ENCODE measurements at places on chromosomes 1 and 21. TPM values are rescaled to one million over a fixed set of nuclear protein-coding genes. Genes with fewer than 3 reads are reported as not detected.
A peak's percentile ranks its signal among the peaks of the same experiment; 100 is the strongest.

DNA sequence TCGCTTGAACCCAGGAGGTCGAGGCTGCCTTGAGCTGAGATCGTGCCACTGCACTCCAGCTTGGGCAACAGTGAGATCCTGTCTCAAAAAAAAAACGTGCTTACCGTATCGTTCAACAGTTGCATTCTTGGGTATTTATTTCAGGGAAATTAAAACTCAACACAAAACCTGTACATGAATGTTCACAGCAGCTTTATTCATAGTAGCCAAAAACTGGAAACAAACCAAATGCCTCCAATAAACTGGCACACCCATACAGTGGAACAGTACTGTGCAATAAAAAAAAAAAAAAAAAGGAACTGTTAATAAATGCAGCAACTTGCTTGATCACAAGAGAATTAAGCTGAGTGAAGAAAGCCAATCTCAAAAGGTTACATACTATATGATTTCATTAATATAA is 6.7 kb downstream of the KHDRBS1 start:
- H3K4me1 ChIP-seq: peaks cover 12% of the 10 kb centered on the region
- no peak overlapping the region for H3K4me3 ChIP-seq
- no peaks in the 10 kb centered on the region for H3K27me3 ChIP-seq
- H3K36me3 ChIP-seq: peaks cover 11% of the 10 kb centered on the region
- DNase-seq: no peak

- H3K4me1 ChIP-seq: no peaks in the 10 kb centered on the region
- no peak overlapping the region for H3K4me3 ChIP-seq
- no peak overlapping the region for H3K27ac ChIP-seq
- H3K36me3 ChIP-seq: no peaks in the 10 kb centered on the region
- no peak for DNase-seq
- no peaks in the 10 kb centered on the region for H3K27me3 ChIP-seq
These were observed 798.9 kb downstream of the BRINP3 start for GRCh38 chr1:189678779-189679178.

GRCh38 chr1:12345350-12346217 is 115.8 kb downstream of the VPS13D start:
- no peaks in the 10 kb centered on the region for H3K27me3 ChIP-seq
- no peak for DNase-seq
- H3K36me3 ChIP-seq: peaks cover 37% of the 10 kb centered on the region
- H3K4me3 ChIP-seq: no peak overlapping the region
- peaks cover 25% of the 10 kb centered on the region for H3K4me1 ChIP-seq
- peak overlapping the region; percentile 64 for H3K27ac ChIP-seq

The TEDDM1 gene
- total RNA-seq: not detected

DNA sequence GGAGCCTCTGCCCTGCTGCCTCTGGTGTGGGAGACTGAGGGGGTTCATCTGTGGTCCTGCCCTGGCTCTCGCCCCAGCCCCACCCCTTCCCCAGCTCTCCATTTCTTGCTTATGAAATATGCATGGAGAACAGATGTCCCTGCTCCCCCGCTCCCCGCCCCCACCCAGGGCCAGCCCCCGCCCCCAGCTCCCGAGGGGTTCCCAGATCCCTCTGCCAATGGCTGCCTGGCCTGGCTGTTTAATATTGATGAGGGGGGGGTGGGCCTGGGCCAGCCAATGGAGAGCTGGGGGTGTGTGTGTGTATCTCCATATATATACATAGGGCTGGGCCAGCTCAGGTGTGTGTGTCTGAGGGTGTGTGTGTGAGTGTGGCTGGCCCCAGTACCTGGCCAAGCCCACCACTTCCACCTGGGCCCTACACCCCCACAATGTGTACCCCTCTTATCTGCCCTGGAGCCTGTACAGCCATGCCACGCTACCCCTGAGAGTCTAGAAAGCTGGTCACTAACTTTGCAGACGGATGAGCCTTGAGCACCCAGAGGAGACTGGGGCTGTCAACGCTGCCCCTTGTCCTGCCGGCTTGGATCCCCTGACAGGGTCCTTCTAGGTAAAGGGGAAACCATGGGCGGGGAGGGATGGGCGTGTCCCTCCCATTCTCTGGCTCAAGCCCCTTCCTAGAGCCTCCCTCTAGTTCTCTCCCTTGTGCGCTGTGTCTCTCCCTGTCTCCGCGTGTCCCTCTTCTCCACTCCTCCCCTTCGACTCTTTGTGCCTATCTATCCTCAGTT is at the start of gene NHLH1:
Gene NHLH1 (plus strand): TSS at position 341 of the 785 bp plus-strand sequence. CDS start 3,661 bp downstream, outside the sequence.
- no peaks in the 10 kb centered on the region for H3K4me1 ChIP-seq
- H3K36me3 ChIP-seq: no peaks in the 10 kb centered on the region
- no peaks in the 10 kb centered on the region for H3K27me3 ChIP-seq
- H3K27ac ChIP-seq: no peak within 1 kb of the TSS
- H3K4me3 ChIP-seq: no peak within 1 kb of the TSS
- DNase-seq: no peak

- no peaks in the 10 kb centered on the region for H3K4me1 ChIP-seq
- DNase-seq: no peak
- no peaks in the 10 kb centered on the region for H3K36me3 ChIP-seq
These were observed 5.1 kb downstream of the C1orf87 start for GRCh38 chr1:60068393-60069045.

The KRTAP12-3 gene
- total RNA-seq: not detected

DNA sequence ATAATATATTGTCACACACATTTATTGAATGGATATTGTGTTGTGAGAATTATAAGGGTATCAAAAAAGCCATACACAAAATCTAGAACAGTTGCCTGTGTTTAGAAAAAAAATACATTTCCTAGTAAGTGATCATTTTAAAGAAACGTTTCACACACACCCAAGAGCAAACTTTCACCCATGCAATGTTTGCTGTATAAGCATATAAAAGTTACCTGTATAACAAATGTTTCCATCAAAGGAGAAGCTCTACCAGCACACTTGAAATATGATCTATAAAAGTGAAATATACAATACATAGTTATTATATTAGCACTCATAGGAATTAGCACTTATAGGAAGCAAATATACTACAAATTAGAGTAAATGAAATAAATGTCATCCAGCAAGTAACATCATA is 1098.1 kb downstream of the NCAM2 start:
- H3K27me3 ChIP-seq: no peaks in the 10 kb centered on the region
- H3K4me1 ChIP-seq: no peaks in the 10 kb centered on the region
- H3K36me3 ChIP-seq: no peaks in the 10 kb centered on the region
- H3K4me3 ChIP-seq: no peak overlapping the region
- H3K27ac ChIP-seq: no peak overlapping the region

- H3K36me3 ChIP-seq: no peaks in the 10 kb centered on the region
- DNase-seq: no peak
- H3K4me3 ChIP-seq: no peak overlapping the region
- peaks cover 25% of the 10 kb centered on the region for H3K27me3 ChIP-seq
- H3K27ac ChIP-seq: no peak overlapping the region
- H3K4me1 ChIP-seq: peaks cover 27% of the 10 kb centered on the region
These were observed 4.6 kb upstream of the KCNA2 start for GRCh38 chr1:110610696-110611286.

The CATSPERE gene
- total RNA-seq: 0.79 TPM

The MRPL9 gene
- 88.7 TPM for total RNA-seq

The COL9A2 gene
- 4.6 TPM for total RNA-seq

DNA sequence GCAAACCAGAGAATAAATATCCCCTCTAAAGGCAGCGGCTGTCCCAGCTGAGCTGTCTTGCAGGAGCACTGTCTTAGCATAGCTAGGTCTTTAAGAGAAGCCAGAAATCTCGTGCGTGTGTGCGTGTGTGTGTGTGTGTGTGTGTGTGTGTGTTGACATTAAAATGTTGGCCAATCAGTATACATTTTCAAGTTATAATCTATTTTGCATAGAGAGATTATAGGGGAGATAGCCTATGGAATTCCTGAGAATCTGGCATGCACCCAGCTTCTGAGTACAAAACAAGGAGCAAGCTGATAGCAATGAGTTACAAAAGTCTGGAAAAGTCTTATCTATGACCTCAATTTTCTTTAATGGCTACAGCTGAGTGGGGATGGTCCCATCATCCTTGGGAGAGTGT is 17.7 kb downstream of the METTL13 start:
- DNase-seq: no peak
- H3K4me3 ChIP-seq: no peak overlapping the region
- no peaks in the 10 kb centered on the region for H3K27me3 ChIP-seq
- H3K4me1 ChIP-seq: no peaks in the 10 kb centered on the region
- H3K27ac ChIP-seq: no peak overlapping the region
- peaks cover 14% of the 10 kb centered on the region for H3K36me3 ChIP-seq

DNA sequence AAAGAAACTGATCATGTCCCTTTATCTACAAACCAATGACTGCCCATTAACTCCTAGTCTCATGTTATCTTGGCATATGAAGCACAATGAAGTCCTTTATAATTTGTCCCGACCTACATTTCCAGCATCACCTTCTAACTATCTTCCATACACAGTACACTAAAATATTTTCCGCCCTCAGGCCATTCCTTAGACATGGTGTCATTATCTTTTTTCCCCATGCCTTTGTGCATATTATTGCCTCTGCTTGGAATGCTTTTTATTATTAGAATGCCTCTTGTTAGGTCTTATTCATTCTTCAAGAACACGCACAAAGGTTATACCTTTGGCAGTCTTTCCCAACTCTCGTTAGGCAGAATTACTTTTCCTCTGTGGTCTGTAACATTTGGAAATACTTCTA is 39.6 kb downstream of the ATG4C start:
- no peak for DNase-seq
- H3K4me1 ChIP-seq: no peaks in the 10 kb centered on the region
- peaks cover 2% of the 10 kb centered on the region for H3K36me3 ChIP-seq
- no peak overlapping the region for H3K27ac ChIP-seq
- H3K4me3 ChIP-seq: no peak overlapping the region

GRCh38 chr21:35057428-35057827 is 8.3 kb upstream of the RUNX1 start:
- H3K4me1 ChIP-seq: peaks cover 7% of the 10 kb centered on the region
- no peaks in the 10 kb centered on the region for H3K27me3 ChIP-seq
- DNase-seq: no peak
- no peak overlapping the region for H3K27ac ChIP-seq

DNA sequence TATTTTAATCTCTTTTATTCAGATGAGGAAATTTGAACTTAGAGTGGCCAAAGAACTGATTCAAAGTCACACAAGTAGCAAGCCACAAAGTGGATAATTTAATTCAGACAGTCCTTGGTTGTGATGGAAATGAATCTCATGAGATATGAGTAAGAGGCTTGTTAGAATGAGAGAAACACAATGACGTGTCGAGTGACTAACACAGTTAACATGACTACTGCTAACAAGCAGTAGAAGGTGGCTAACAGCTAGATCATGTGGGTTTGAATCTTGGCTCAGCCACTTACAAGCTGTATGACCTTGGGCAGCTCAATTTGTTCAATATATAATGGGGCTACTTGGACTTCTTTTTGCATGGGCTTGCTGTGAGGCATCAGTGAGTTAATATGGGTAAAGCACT is 104.5 kb upstream of the LMO4 start:
- no peak overlapping the region for H3K4me3 ChIP-seq
- H3K27ac ChIP-seq: no peak overlapping the region
- no peaks in the 10 kb centered on the region for H3K4me1 ChIP-seq
- no peaks in the 10 kb centered on the region for H3K36me3 ChIP-seq
- DNase-seq: no peak

GRCh38 chr1:98675282-98675681 is 13.8 kb downstream of the SNX7 start:
- H3K4me3 ChIP-seq: no peak overlapping the region
- H3K27ac ChIP-seq: no peak overlapping the region
- H3K36me3 ChIP-seq: no peaks in the 10 kb centered on the region
- DNase-seq: no peak
- H3K4me1 ChIP-seq: no peaks in the 10 kb centered on the region

DNA sequence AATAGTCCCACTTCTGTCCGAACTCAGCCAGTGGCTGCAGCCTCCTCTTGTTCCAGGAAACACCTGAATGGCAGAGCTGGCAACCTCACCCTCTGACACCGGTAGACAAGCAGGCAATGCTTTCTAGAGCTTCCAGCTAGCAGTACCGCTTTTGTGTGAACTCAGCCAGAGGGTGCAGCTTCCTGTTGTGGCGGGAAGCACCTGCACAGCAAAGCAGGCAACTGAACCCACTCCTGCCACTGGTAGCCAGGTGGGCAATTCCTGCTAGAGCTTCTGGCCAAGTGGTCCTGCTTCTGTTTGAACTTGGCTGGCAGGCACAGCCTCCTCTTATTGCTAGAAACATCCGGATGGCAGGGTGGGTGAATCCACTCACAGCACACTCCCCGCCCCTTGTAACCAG is 40.1 kb upstream of the TMPRSS15 start:
- H3K36me3 ChIP-seq: no peaks in the 10 kb centered on the region
- H3K4me3 ChIP-seq: no peak overlapping the region
- no peak overlapping the region for H3K27ac ChIP-seq
- no peaks in the 10 kb centered on the region for H3K27me3 ChIP-seq
- no peak for DNase-seq

The CD1E gene
- not detected for total RNA-seq

The AMY1C gene
- not detected for total RNA-seq

The PCSK9 gene
- 0.38 TPM for total RNA-seq

DNA sequence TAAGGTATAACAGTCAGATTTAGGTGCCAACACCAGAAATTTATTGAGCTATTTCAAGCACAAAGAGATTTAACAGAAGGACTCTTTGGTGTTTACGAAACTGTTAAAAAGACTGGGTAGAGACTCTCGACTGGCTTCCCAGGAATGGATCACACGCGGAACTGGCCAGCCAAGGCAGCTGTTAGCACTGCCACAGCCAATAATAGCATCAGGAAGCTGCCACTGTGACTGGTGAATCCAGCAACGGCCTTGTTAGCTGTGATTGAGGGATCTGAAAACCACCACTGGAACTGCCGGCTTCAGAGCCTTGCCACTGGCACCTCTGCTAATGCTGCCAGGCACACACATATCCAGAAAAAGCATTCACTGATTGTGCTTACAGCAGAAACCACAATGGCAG is 10.6 kb upstream of the SIM2 start:
- DNase-seq: no peak
- H3K27ac ChIP-seq: no peak overlapping the region
- peaks cover 41% of the 10 kb centered on the region for H3K27me3 ChIP-seq
- no peaks in the 10 kb centered on the region for H3K36me3 ChIP-seq
- no peaks in the 10 kb centered on the region for H3K4me1 ChIP-seq

DNA sequence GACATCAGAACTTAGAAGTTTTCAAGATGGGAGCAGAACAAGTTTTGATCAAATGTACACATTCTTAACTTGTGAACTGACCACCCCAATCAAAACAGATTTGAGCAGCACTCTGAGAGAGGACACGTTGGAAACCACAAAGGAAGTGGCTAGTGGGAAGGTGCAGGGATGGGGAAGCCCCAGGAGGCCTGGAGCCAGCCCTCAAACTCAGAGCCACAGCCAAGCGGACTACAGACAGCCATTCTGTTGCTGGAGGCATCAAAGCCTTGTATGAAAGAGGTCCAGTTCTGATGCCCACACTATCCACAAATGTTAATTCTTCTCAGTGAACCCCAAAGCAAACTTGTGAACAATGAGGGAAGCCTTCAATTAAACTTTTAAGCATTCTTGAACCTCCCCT is 143.6 kb upstream of the RAB4A start:
- no peaks in the 10 kb centered on the region for H3K36me3 ChIP-seq
- H3K27ac ChIP-seq: no peak overlapping the region
- no peak for DNase-seq
- no peaks in the 10 kb centered on the region for H3K27me3 ChIP-seq
- peaks cover 41% of the 10 kb centered on the region for H3K4me1 ChIP-seq

GRCh38 chr1:112589766-112590165 is 29.2 kb downstream of the ST7L start:
- no peaks in the 10 kb centered on the region for H3K36me3 ChIP-seq
- H3K4me1 ChIP-seq: no peaks in the 10 kb centered on the region
- no peak overlapping the region for H3K27ac ChIP-seq
- H3K27me3 ChIP-seq: no peaks in the 10 kb centered on the region
- DNase-seq: no peak

GRCh38 chr1:29280409-29281131 is 44.2 kb downstream of the PTPRU start:
- no peak for DNase-seq
- peaks cover 21% of the 10 kb centered on the region for H3K27me3 ChIP-seq
- H3K36me3 ChIP-seq: no peaks in the 10 kb centered on the region
- no peaks in the 10 kb centered on the region for H3K4me1 ChIP-seq
